ENCODE measurements at places on chromosomes 6 and 20.

DNA sequence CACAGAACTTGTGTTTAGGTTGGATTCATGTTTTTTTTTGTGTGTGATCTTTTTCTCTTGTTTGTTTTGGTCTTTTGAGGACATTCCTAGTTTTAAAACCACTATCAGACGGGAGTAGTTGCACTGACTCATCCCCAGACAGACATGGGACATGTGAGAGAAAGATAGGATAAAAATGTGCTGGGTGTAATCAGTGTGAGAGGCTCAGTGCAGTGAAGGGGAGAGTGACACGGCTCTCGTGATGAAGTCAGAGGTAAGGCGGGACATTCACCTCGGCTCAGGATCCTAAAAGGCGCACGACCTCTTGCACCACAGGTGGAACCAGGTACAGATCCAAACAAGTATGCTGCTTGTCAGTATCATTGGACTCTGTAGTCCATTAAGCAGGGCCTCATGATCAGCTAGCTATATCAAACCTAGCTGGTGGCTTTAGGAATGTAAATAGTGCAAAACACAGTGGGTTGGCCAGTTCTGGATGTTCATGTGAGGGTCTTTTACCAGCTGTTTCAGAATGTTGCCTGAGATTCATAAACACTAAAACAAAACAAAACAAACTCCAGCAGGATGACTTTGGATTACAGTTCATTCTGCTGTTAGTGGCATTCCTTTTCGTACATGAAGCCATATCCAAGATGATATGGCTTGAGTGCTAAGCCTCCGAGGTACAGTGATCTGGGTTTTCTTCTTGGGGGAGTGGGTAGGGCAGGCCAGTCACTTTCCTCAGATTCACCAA, 18.0 kb downstream of the FOXO3 start:
- DNase-seq = no peak

DNA sequence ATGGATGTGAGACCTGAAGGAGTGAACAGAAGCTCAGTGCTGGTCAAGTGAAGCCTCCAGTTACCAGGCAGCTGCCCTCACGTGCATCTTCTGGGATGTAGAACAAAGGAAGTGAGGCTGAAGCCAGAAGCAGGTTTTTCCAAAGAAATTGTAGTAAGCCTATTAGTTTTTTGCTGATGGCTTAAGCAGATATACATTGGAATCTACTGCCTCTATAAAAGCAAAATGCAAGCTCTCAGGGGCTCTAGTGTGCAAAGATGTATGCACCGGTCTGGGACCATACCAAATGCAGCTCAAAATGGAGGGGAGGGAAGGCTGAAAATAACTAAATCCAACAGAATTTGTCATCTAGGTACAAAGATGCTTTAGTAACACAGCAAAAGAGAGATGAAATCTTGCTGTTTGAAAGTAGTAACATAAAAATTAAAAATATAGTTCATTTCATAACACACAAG, 77.0 kb downstream of the DTNBP1 start:
- no peak for DNase-seq

DNA sequence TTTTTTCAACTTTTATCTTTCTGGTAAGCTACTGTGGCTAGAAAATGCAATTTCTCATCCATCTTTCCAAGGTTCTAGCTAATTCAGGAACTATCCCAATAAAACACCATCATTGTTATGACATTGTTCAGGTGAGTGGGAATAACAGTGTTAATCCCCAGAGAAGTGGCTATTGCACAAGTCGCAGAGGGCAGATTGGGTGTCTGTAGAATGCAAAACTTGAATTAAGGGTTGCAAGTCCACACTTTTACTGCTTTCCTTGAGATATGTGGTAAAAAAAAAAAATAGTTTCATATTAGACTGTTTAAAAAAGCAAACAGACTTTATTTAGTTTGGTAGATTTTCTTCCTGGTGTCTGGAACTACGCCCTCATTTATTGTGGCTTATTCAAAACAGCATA, 41.1 kb upstream of the PRDM1 start:
- DNase-seq = no peak

- no peak for DNase-seq
Observed at GRCh38 chr20:33871362-33871761, 60.2 kb downstream of the CHMP4B start.

DNA sequence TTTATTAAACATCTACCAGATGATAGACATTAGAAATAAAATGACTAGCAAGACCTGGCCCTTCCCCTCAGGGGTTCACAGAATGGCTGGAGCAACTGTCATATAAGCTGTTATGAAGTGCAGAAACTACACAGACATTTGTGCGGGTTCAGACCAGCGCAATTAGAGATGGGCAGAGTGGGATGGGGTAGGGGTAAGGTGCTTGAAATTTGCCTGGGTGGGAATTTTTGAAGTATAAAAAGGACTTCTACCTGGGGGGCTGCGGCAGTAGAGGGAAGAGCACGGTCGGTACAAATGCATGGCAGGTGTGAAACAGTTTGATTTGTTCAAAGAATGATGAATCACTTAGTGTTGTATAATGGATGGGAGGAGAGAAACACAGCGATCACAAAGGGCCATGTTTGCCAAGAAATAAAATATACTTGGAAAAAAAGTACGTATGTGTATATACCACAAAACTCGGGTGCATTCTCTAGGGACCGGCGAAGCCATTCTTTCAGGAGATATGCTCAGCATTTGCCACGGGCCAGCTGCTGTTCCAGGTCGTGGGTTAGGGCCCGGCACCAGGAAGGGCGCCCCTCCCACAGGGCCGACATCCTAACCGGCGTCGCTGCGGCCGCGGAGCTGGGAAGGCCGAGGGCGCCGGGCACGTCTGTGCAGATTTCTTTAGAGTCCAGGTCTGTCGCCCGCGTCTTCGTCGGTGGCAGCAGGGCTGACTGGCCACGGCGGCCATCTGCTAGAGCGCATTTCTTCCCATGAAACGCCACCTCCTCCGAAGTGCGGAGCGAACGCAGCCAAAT, 809 bp upstream of the NOL7 start:
- peak; percentile 80 for DNase-seq

- DNase-seq = no peak
Observed at GRCh38 chr6:157145656-157146285, 177.5 kb downstream of the TMEM242 start.

GRCh38 chr6:30127238-30128093, 8.5 kb upstream of the TRIM40 start:
- peak; percentile 50 for DNase-seq

DNA sequence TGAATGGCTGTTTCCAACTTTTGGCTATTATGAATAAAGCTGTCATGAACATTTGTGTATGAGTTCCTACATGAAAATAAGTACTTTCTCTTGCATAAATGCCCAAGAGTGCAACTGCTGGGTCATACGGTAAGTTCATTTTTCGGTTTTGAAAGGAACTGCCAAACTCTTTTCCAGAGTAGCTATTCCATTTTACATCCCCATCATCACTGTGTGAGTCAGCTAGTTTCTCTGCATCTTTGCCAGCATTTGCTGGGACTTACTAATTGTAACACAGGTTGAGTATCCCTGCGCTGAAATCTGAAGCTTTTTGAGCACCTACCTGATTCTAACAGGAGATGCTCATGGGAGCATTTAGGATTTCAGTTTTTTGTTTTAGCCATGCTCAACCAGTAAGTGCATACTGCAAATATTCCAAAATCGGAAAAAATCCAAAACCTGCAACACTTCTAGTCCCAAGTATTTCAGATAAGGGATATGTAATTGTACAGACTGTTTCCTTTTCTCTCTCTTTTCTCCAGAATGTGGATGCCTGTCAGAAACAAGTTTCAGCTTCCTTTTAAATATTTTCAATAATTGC, 118.4 kb downstream of the DTNBP1 start:
- no peak for DNase-seq

DNA sequence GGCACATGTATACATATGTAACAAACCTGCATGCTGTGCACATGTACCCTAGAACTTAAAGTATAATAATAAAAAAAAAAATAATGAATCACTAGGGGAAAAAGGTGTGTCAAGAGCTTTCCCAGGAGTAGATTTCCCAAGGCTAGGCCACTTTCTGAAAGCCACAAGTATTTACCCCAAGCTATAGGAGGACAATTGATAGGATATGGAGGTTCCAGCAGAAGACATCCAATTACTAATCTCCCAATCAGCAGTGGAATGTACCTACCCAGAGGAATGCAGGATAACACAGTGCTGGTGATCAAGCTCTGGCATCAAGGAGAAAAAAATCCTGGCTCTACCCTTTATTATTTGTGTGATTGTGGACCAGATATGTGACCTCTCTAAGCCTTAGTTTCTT, 562.7 kb downstream of the RFPL4B start:
- no peak for DNase-seq

- DNase-seq = no peak
Observed at GRCh38 chr6:150788089-150788488, 77.4 kb upstream of the MTHFD1L start.

DNA sequence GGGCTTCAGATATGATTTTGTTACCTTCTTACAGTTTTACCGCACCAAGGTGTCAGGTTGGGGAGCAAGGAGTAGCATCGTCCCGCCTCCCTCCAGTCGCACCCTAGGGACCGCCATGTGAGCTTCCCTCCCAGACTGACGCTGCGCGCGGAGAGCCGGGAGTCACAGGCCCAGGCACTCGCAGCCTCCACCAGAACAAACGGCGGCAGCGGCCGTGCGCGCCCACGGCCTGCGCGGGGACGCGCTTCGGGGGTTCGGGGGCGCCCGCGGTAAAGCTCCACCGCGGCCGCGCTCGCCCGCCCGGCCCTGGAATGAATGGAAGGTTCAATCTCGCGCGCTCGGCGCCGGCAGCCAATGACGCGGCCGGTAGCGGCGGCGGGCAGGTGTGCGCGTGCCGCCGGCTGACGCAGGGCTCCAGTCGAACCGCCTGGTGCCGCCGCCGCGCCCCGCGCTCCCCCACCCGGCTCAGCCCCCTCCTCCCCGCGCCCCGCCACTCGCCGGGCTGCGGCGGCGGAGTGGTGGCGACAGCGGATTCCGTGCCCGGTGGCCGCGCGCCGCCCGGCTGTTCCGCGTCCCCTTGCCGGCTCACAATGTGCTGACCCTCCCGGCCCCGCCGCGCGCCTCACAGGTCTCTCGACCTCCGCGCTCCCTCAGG, 16.5 kb upstream of the LIN28B start:
- peak; percentile 32 for DNase-seq

DNA sequence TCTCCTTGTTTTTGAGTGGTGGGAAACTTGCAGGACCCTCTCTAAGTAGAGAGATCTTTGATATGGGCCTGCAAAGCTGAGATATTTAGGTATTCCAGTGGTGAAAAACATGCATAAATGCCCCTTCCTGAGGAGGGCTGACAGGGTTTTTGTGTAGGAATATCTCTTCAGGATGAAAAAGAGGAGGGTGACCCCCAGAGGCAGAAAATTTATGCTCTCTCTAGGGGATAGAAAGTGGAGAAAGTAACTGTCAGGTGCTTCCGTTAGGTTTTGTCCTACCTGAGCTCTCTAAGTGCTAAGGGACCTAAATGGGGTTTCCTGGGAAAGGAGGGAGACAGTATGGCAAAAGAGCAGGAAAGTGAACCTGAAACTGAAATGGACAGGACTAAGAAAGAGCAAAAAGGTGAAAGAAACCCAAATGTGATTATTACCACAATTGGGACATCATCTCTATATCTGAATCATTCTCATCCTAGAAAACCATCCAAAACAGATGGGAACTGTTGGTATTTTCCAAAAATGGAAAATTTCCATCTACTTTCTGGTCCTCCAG, 2.0 kb downstream of the COL19A1 start:
- DNase-seq = no peak

DNA sequence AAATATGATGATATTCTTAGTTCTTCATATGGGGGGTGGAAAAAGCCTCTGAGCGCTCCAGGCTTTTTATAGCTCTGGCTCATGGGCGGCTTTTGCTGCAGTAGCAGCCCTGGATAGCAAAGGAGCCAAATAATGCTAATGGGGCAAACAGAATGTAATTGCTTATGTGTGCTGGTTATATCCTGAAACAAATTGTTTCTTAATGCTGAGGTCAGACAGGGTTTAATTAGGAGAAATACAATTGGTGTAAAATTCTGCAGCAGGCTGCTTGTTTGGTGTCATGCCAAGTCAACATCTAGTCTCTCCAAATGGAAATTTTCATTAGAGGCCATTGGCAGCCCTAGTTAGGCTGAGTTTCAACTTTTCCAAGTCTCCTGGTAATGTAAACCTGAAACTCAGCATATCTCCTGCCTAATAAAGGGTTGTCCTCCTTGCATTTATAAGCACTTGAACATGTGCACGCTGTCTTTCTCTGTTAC, 530.1 kb upstream of the NOX3 start:
- DNase-seq = no peak

- peak; percentile 89 for DNase-seq
Observed at GRCh38 chr20:64083378-64083803, 807 bp downstream of the LKAAEAR1 start.

Data from right cardiac atrium (tissue), 5 donors.